ENCODE measurements at places on chromosomes 4 and X.

DNA sequence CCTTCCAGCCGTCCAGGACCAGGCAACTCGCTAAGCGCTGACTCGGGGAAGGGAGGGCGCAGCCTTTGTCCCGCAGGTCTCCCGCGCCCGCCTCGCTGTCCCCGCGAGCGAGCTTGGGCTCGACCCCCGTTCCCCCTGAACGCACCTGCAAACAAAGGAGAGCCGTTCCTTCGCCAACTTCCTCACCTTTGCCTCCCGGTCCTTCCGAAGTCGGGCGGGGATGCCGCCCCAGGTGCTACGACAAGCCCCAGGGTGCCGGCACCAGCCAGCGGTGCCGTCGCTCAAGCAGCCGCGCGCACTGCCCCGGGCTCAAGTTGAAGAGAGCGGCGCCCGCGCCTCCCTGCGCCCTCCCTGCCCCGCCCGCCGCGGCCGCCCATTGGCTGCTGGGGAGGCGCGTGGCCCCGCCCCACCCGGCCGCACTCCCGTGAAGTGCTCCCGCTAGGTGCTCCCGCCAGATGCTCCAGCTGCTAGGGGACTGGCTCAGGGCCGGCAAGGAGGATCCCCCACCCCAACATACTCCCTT lies 107.1 kb downstream of the NSUN7 start:
- no peak for DNase-seq

DNA sequence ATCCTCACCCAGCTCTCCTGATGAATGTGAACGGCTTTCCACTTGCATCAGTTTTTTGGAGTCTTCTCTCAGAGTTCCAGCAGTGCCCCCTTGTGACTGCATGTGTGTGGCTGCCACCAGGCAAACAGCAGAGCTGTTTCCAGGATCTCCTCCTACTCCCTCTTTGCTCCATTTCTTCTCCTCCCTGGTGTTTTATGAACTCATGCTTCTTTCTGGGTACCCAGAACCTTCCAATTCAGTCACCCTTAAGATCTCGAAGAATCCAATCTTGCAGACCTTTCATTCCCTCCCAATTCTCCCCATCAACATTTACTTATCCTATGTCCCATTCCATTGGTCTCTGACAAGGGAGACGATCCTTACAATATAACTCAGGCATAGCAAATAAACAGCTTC lies 6.8 kb upstream of the TCEANC start:
- no peak for DNase-seq

DNA sequence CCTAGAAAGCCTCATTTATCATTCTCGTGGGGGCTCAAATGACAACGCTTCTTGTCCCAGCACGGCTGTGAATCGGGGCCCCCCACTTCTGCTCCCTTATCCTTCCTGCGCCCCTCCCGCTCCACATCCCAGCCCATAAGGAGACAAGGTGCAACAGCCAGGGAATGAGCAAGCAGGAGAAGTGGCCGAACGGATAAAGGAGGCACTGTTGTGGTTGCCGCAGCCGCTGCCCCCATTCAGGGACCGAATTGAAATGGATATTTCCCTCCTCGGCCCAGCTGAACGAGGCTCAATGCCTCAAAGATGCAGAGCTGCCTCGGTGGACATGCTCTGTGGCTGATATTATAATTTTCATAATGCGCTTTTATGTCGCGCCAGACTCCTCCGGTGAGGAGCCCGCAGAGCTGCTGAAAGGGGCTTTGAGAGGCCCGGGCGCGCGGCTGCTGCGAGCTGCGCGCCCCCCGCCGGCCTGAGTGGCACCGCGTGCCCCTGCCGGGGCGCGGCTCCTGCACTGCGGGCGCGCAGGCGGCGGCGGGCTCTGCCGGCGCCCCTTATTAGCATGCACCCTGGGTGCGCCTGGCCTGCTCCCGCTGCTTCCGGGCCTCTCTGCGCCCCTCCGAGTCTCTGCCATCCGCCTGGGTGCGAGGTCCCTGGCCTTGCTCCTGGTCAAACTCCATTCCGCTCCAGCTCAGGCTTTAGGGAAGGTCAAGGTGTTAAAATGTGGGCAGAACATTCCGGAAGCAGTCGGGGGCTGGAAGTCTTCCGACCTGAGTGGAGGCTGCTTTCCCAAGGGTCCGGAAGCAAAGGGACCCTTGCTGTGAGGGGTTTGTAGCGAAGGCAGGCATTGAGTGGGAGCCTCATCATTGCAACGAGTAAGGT lies 68.2 kb upstream of the TMEM33 start:
- DNase-seq: no peak

GRCh38 chr4:177380730-177381287 lies 61.4 kb downstream of the AGA start:
- DNase-seq: no peak
